ENCODE measurements at places on chromosomes 7 and 10. TPM values are rescaled to one million over a fixed set of nuclear protein-coding genes. Genes with fewer than 3 reads are reported as not detected.
A peak's percentile ranks its signal among the peaks of the same experiment; 100 is the strongest.

- peaks cover 43% of the 10 kb centered on the region for H3K27me3 ChIP-seq
- no peak for DNase-seq
- no peaks in the 10 kb centered on the region for H3K36me3 ChIP-seq
- no peak overlapping the region for H3K27ac ChIP-seq
Measured at GRCh38 chr7:24500599-24500998, 72.7 kb upstream of the PALS2 start.

- H3K36me3 ChIP-seq = peaks cover 9% of the 10 kb centered on the region
- peak; percentile 28 for DNase-seq
- H3K27ac ChIP-seq = no peak overlapping the region
- no peaks in the 10 kb centered on the region for H3K27me3 ChIP-seq
Measured at GRCh38 chr7:76512941-76513816, 2.8 kb downstream of the UPK3B start.

DNA sequence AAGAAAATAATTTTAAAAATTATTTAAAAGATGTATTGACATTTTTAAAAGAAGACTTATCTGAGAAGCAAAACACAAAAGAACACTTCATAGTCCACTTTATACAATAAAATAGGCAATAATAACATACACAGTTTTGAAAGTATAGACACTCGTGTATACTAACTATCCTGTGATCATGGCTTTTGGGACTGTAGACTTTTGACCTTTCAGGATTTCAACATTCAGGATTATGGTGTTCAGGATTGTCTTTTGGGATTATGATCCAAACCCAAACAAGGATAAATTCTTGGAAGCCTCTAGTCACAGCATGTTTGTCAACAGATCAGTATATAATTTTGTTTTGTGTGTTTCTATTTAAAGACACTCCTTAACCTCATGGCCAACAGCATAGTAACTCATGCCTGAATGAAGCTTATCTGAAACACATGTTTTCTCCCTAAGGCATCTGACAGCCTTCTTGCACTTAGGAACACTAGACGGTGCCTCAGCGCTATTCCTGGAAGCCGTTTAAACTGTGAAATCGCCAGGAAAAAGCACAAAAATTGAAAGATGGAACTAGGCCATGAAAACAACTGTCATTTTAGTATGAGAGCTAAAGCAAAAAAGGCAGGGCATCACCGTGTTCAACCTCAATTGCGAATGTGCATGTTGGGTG, 29.9 kb downstream of the GSAP start:
- no peak overlapping the region for H3K27ac ChIP-seq
- DNase-seq = no peak
- no peaks in the 10 kb centered on the region for H3K27me3 ChIP-seq
- H3K36me3 ChIP-seq = peaks cover 7% of the 10 kb centered on the region

GRCh38 chr10:100737355-100738054, 7.9 kb upstream of the PAX2 start:
- H3K27me3 ChIP-seq = peaks cover 100% of the 10 kb centered on the region
- H3K4me1 ChIP-seq = peaks cover 8% of the 10 kb centered on the region
- no peak overlapping the region for H3K4me3 ChIP-seq
- H3K36me3 ChIP-seq = peaks cover 4% of the 10 kb centered on the region

- no peaks in the 10 kb centered on the region for H3K36me3 ChIP-seq
- peaks cover 8% of the 10 kb centered on the region for H3K4me1 ChIP-seq
- no peak overlapping the region for H3K27ac ChIP-seq
- no peak for DNase-seq
- no peak overlapping the region for H3K4me3 ChIP-seq
Measured at GRCh38 chr10:88687853-88688467, 18.1 kb upstream of the LIPK start.

GRCh38 chr10:78336402-78336791, 302.7 kb downstream of the RPS24 start:
- no peak overlapping the region for H3K27ac ChIP-seq
- no peaks in the 10 kb centered on the region for H3K4me1 ChIP-seq
- H3K4me3 ChIP-seq = no peak overlapping the region
- no peak for DNase-seq
- H3K27me3 ChIP-seq = peaks cover 85% of the 10 kb centered on the region

Gene TMEM225B
- not detected for total RNA-seq
